ENCODE measurements at places on chromosomes 6 and 20. TPM values are rescaled to one million over a fixed set of nuclear protein-coding genes. Genes with fewer than 3 reads are reported as not detected.

- no peak for DNase-seq
These were observed 8.6 kb downstream of the TAAR1 start for GRCh38 chr6:132650429-132650828.

GRCh38 chr6:13429406-13429753 is 58.0 kb downstream of the GFOD1 start:
- no peak for DNase-seq

DNA sequence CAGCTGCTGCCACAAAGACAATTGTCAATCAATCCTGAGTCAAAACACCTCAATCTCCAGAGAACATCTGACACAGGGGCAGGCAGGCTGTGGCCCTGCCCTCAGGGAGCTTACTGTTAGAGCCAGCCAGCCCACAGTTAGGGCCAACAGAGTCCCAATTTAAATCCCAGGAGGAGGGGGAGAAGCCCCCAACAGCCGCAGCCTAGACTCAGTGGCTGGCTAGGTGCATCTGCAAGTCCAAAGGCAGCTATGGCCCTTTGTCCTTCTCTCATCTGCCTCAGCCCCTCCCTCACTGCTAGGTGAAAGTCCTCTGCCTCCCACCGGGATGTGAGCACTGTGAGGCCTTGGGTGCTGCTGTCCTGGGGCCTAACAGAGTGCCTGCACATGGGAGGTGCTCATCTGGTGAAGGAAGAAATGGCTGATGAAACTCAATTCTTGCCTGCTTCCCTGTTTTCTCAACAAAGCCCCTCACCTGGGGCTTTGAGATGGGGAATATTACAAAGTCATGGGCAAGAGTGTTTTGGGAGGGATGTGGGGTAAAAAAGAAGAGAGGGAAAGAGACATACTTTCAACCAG is 33.7 kb upstream of the VEGFA start:
- no peak for DNase-seq

DNA sequence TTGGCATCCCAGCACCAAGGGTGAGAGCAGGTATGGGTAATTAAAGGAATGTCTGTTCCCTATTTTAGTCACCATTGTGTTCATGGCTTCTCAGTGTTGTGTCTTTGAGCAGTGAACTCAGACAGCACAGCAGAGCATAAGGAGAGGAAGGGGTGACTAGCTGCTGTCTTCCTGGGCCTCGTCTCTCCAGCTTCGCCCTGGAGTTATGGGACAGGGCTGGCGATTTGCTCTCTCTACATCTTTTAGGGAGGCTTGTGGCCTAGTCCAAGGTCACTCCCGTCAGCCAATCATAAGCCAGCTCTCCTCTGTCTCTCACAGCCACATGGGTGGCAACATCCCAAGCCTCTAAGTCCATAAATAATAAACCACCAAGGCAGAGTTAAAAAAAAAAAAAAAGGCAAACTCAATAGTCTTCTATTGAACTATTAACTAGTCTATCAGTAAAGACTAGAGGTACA is 7.3 kb downstream of the CST3 start:
- DNase-seq: no peak

- no peak for DNase-seq
These were observed 12.5 kb downstream of the CTSZ start for GRCh38 chr20:58994390-58995159.

- DNase-seq: no peak
These were observed 236.5 kb downstream of the HACE1 start for GRCh38 chr6:104623052-104623690.

GRCh38 chr20:31569163-31570020 is 35.7 kb upstream of the ID1 start:
- DNase-seq: peak; percentile 61

- no peak for DNase-seq
These were observed 2.5 kb upstream of the SH3BGRL2 start for GRCh38 chr6:79628466-79629288.

GRCh38 chr6:143543435-143543834 is 31.9 kb upstream of the FUCA2 start:
- no peak for DNase-seq

DNA sequence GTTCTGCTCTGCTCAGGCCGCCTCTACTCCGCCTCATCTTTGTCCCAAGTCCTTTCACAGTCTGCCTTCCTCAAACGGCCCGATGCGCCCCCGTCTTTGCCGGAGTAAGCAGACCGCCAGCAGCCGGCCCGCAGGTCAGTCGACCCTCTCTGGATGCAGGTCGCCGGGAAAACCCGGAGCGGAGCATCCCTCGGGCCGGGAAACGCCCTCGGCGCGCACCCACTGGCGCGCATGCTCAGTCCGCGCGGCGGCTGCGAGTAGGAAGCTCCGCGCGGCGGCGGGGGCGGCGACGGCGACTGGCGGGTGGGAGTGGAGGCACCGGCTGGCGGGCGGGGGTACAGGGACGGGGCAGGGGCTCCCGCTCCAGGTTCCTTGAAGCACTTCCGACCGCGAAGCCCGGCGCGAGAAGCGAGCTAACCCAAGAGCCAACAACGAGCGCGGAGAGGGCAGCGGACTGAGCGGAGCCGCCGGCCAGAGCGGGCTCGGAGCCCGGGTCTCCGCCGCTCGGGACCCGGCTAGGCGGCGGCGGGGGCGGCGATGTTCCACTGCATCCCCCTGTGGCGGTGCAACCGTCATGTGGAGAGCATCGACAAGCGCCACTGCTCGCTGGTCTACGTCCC is at the start of gene LRRC1:
Gene LRRC1 (plus strand): TSS at position 286 of the 620 bp plus-strand sequence. CDS start 252 bp downstream, at position 538.
- peak; percentile 87 for DNase-seq

GRCh38 chr20:53488775-53489272 is 104.8 kb downstream of the ZNF217 start:
- no peak for DNase-seq

DNA sequence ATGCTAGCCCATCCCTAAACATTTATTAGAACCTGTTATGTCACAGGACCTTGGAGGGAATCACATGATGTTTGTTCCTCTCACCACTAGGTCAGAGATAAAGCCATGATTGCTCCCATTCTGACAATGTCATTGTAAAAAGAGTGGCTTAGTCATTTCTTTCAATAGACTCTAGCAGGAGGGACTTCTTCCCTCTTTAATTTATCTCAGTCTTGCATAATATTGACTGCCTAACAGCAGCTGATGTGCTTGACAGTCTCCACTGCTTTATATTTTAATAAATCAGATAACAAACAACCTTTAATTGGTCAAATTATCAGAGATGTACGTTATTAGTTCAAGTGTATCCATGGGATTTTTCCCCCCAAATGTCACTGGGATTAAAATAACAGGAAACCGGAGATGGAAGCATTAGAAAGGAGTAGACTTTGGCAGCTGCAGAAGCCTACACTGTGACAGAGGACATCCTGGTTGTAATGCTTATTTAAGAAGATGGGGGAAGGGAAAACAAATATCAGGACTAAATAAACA is 39.6 kb downstream of the LAMA4 start:
- no peak for DNase-seq

DNA sequence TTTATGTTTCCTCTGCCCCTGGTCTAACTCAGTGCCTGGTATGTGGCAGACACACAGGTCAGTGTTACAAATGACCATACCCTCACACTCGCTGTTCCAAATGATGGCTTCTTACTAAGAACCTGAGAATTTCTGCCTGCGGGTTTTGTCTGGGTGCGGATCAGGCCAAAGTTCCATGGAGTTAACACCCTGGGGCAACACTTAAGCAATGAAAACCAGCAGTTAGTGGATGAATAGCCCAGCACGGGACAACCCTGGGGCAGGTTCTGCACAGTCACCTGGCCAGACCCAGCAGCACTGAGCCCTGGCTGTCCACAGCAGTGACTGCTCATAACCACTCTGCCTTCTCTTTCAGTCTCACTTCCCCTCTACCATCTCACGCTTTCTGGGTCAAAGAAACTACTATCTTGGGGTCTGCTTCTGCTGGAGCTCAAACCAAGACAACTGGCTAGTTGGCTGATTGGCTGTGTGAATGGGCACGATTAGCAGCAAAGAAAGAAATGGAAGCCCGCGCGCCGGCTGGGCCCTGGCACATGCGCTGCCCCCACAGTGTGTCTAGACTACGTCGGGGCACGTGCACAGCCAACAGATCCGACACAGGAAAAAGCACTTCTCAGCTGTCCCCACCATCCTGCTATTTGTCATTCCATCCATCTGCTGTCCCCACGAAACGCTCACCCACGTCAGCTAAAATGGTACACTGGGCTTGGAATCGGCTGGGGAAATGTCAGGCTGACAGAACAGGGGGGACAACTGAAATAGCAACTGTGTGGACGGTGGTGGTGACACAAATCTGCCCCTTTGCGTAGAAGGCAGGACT is 36.6 kb downstream of the MGME1 start:
- no peak for DNase-seq

- no peak for DNase-seq
These were observed 320.5 kb upstream of the RSPO3 start for GRCh38 chr6:126797981-126798380.

DNA sequence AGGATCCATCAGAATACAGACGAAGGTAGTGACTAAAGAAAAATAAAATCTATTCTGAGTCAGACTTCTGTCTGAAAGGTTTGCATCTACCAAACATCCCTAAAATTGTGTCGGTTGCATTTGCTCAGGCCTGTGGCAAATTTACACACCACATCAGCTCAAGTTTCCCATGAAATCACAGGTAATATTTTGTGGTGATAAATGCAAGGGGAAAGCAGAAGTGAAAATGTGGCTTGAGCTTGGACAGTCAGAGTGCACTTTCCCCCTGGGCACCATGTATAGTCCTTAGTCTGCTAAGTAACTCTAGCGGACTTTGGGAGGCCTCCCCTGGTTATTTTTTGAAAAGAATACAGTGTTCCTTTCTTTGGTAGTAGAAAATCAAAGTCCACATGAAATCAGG is 159.1 kb downstream of the PKHD1 start:
- DNase-seq: no peak

DNA sequence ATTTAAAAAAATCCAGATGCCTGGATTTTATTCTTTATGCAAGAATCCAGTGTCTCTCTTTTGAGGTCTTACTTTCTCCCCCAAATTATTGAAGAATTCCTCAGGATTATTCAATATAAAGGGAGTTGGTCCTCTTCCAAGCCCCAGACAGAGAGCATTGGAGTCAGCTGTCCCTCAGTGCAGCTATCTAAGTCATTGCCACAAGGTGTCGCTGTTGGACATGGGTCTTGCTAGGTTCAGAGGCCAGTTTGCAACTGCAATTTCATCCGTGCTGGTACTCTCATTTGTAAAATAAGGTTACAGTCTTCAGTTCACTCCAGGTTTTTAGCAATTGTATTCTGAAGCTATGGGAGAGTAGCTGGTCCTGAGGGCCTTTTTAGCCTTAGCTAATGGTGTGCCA is 27.8 kb downstream of the CCN2 start:
- DNase-seq: peak; percentile 68

- DNase-seq: no peak
These were observed 114.0 kb downstream of the MYO6 start for GRCh38 chr6:75863001-75863400.

- no peak for DNase-seq
These were observed 143.1 kb upstream of the GGTLC1 start for GRCh38 chr20:24131684-24132083.

- no peak for DNase-seq
These were observed 36.3 kb upstream of the ZFAND3 start for GRCh38 chr6:37783025-37783855.

DNA sequence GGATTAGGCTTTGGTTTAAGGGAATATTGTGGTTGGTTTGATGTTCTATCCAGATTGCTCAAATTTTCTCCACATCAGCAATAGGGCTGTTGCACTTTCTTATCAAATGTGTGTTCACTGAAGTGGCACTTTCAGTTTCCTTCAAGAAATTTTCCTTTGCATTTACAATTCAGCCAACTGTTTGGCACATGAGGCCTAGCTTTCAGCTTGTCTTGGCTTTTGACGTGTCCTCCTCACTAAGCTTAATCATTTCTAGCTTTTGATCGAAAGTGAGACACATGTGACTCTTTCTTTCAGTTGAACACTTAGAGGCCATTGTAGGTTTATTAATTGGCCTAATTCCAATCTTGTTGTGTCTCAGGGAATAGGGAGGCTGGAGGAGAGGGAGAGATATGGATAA is 104.8 kb downstream of the FLRT3 start:
- no peak for DNase-seq

- DNase-seq: no peak
These were observed 32.3 kb upstream of the SULF2 start for GRCh38 chr20:47817573-47817972.

DNA sequence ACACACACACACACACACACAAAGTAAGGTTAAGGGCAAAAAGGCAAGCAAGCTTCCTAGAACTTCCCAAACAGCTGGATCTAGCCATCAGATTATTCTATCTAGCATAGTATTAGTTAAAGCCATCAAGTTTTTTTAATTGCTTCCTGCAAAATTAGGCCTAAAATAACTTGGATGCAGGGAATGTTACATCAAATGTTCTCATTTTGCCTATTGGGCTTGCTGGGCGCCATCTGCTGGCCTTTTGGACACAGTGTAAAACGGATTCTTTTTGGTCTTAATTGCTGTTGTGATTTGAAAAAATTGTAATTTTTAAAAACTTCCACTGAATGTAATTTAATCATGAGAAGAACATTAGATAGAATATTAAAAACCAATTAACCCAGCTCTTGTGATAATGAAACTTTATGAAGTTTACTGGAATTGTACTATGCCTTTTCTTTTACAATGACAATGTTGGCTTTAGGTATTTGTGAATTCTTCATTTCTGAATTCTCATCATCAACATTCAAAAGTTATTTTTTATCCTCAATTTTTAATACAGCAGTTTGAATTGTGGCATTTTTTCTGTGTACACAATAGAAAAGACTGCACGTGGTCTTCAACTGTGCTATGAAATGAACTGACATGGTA is 6.8 kb downstream of the MKKS start:
- DNase-seq: peak; percentile 54

DNA sequence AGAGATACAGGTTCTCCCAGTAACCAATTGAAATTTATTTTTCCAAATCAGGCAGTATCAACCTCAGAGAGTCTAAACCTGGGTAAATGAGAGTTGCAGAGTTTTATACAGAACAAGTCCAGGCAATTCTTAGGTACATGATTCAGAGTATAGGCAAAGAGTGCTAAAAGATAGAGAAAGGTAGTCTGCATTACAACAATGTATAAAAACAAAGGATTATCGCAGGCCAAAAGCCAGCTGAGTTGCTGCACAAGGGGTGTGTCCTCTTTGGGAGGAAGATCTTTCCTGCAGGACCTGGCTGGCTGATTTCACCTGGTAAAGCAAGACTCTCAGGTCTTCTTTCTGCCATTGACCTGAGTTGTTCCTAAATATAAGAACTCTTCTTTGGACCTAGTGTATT is 48.9 kb upstream of the ECHDC1 start:
- DNase-seq: no peak

- DNase-seq: no peak
These were observed 165.5 kb downstream of the BACH2 start for GRCh38 chr6:90131125-90131524.

- DNase-seq: no peak
These were observed 160.5 kb downstream of the TTLL2 start for GRCh38 chr6:167485186-167485978.

- no peak for DNase-seq
These were observed at the start of gene PGC for GRCh38 chr6:41747256-41748101. PGC (minus strand) TSS chr6:41747397; CDS start chr6:41747334, 63 bp downstream.

- no peak for DNase-seq
These were observed 25.3 kb upstream of the CHRNA4 start for GRCh38 chr20:63386491-63386890.

The SNHG17 gene
- 40.8 TPM for total RNA-seq

The CFB gene
- not detected for total RNA-seq

The EXOC2 gene
- total RNA-seq: 42.7 TPM

The SLC22A16 gene
- not detected for total RNA-seq

The PEDS1 gene
- total RNA-seq: 27.9 TPM

The PLCB1 gene
- 1.0 TPM for total RNA-seq

The CST5 gene
- not detected for total RNA-seq

The SUMO4 gene
- 7.9 TPM for total RNA-seq
